Left forelimb (tissue), 1 donor: ENCODE measurements at places on chromosomes 11 and 22.

- no peak for DNase-seq
Measured at GRCh38 chr11:28105869-28106268, 2.1 kb downstream of the KIF18A start.

DNA sequence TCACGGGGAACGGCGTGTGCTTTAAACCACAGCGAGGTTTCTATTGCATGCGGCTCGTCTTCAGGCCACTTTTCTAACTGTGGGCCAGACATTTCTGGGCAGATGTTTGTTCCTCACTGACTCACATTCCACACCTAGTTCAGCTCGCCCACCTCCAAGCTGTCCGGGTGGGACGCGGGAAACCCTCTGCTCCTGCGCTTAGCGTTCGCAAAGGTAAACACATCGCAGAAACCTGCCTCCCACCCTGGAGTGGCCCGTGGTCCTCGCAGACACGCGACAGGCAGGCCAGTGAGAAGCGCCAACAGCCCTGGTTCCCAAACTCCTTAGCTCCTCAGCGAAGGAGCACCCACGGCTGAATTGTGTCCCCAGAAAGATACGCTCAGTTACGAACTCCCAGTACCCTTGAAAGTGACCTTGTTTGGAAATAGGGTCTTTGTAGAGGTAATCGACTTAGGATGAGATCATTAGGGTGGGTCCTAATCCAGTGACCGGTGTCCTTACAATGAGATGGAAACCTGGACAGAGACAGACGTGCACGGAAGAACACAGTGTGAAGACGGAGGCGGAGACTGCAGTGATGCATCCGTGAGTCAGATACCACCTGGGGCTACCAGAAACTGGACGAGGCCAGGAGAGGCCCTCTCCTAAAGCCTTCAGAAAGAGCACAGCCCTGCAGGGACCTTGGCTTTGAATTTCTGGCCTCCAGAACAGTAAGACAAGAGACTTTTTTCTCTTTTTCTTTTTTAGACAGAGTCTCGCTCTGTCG, 82.7 kb downstream of the CELSR1 start:
- no peak for DNase-seq

- DNase-seq, result no peak
Measured at GRCh38 chr11:4105916-4106315, 11.3 kb downstream of the RRM1 start.

- peak; percentile 12 for DNase-seq
Measured at GRCh38 chr11:129720994-129721393, 94.7 kb upstream of the TMEM45B start.

GRCh38 chr11:21630934-21631478, 561.9 kb upstream of the ANO5 start:
- DNase-seq, result no peak

DNA sequence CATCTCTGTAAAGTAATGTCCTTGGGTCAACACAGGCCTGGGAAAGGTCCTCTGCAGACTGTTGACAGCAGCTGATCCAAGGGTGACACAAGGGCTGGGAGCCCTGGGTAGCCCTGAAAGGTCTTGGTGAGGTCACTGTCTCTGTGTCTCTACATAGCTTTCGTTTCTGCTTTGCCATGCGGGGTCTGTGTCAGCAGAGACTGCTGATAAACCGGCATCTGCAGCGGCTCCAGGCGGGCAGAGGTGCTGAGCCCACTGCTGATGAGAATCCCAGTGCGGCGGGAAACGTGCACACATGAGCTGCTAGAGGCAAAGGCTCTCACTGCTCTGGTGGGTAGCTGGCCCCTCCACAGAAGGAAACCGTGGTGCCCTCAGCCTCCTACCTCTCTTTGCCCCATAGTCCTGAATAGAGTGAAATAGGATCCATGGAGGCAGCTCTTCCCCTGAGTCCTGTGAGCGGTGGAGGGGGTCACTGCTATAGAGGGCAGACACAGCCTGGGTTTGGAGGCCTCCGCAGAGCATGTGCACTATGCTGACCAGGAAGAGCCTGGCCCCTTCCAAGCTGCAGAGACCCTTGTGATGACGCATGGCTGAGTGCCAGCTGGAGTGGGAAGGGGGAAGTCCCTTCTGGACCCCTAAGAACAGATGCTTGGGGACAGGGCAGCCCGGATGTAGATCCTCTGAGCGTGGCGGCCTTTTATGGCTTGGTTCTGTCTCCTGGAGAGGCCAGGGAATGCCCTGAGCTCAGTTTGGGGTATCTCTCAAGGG, 17.8 kb upstream of the ST3GAL4 start:
- peak; percentile 57 for DNase-seq

DNA sequence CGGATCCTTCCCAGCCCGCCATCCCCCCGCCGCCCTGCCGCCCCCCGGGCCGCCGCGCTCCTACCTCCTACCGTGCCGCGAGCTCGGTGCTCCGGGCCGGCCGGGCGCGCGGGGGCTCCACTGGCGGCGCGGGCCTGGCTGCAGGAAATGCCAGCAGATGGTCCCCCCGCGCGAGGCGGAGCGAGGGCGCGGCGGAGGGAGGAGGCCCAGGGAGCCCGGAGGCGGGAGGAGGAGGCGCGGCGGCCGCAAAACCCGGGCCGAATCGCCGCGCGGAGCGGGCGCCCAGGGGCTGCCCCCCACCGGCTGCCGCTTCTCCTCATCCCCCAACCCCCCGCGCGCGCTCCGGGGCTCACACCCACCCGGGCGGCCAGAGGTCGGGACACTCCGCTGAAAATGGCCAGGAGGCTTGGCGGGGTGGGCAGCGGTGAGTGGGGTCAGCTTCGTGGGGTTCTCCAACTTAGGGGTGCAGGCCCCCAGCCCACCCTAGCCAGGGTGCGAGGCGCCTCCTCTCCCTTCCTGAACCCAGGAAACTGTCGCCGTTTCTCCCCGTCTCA, at the start of gene OSBPL5:
TSS of gene OSBPL5 (minus strand) at position 159 of the 554 bp plus-strand sequence. CDS start 36,162 bp downstream, outside the sequence.
- DNase-seq, result peak; percentile 81

- no peak for DNase-seq
Measured at GRCh38 chr22:22519591-22519990, 479 bp downstream of the ZNF280A start.

DNA sequence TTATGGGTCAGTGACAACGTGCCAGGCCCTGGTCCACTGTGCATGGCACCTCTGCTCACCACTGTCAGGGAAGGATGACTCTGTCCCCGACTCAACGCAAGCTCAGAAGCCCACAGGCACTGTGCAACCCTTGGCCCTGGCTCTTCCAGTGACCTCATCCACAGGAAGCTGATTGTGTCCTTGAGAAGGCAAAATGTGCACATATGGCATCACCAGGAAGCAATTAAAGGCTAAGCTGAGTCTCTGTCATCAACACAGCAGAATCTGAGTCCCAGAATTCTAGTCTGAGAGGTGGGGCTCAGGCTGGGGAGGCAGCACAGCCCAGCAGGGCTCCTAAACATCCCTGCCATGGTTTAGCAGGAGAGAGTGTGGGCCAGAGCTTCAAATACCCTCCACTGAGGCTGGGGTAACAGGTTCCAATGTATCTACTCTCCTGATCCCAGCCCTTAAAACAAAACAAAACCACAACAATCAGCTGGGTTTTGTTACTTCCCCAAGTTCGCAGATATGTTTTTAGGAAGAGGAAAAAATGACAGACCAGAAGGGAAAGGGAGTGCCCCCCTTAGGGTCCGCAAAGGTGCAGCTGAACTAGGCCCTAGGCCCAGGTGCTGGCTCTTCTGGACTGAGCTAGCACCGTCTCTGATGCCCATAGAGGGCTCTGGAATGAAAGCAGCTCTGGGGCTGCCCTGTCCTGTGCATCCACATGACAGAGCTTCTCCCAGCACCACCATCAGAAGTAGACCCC, 33.5 kb upstream of the GNAZ start:
- no peak for DNase-seq

DNA sequence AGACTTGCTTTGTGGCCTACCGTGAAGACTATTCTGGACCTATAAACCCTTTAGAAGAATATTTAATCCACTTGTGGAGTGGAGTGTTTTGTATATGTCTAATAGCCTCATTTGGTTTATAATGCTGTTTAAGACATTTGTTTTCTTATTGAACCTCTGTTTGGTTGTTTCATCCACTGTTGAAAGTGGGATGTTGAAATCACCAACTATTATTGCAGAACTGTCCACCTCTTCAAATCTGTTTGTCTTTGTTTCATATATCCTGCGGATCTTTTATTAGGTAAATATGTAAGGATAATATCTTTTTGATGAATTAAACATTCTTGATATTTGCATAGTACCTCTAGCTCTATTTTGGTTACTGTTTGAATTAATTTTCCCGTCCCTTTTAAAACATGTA, 49.1 kb downstream of the XKR3 start:
- DNase-seq, result no peak

DNA sequence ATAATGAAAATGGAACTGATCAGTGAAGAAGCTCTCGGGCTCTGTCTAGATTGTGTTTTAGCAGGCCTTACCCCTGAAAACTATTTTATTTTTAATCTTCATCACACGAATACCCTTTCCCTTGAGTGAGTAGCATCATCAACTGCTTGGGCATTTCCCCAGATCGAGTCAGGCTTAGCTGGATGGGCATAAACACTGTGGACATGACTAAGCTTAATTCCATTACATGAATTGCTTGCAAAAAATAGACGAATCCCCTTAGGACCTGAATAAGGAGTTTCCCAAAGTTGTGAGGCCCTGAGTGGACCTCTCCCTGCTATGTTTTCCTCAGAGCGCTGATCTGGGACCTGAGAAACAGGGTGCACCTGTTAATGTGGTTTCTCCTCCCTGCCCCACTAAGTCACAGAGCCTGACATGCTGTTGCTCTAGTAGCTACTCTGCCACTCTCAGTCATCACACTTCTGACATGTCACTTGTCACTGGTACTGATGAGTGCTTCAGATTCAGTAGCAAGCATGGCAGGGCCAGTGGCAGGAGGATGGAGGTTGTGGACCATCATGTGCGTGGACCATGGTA, 53.5 kb downstream of the ENDOD1 start:
- no peak for DNase-seq

DNA sequence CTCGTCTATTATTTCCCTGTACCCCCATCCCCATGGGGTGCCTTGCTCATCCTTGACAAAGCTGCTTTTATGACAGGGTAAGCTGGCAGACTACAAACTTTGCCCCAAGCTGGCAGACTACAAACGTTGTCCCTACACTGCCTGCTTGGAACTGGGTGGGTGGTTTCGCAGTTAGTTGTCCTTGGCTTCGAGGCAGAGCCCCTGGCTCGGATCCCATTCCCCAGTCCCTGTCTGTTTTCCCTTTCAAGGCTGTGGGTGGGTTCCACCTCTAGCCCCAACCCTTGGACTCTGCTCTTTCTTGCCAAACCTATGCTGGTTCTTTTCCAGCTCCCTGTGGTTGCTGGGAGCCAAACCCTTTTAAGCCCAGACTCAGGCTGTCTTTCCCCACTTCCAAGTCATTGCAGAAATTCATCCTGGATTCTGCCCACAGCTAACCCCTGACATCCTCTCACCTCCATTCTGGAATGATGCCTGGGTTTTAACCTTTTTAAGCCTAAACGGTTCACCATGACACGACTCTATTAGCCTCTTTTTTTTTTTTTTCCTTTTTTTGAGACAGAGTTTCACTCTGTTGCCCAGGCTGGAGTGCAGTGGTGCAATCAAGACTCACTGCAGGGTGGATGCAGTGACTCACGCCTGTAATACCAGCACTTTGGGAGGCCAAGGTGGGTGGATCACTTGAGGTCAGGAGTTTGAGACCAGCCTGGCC, 9.2 kb upstream of the RBM14 start:
- DNase-seq, result peak; percentile 74

DNA sequence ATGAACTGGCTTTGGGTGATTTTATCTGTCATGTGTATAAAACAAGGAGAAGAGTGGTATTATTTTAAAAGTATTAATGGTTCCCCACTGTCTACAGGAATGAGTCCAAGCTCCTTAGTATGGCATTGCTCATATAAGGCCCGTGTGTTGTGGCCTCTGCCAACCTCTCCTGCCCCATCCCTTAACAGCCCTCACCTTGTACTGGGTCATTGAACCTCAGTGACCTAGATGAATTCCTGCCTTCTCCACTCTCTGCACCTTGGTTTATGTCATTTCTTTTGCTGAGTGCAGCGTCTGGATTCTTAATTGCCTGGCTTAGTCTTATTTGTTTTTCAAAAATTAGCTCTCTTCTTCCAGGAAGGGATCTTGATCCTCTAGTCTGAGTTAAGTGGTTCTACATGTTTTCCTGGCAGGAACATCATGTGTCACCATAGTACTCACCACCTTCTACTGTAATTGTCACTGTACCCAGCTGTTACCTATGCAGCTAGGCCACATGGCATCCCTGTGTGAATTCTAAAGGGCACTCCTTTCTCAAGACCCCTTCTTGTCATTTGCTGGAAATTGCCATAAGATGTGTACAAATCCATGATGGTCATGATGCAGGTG, 36.2 kb upstream of the POGLUT3 start:
- DNase-seq, result no peak

- DNase-seq, result no peak
Measured at GRCh38 chr11:116263770-116264169, 509.0 kb downstream of the BUD13 start.

DNA sequence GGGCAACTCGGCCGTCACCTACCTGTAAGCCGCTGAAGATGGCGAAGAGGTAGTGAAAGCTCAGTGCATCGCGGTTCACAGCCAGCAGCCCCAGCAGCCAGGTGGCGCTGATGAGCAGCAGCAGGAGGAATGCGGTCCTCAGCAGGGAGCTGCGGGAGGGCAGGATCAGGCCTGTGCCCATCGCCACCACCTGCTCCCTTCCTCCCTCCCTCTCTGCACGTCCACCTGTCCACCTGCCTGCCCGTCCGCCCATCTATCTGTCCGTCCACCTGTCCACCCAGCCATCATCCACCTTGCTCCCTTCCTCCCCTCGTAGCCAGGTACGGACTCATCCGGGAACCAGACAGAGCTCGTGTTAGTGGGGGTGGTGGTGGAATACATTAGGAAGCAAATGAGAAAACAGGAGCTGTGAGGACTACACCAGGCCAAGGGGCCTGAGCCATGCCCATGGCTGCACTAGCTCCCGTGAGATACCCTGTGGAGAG, 32.2 kb downstream of the TRMU start:
- DNase-seq, result no peak

GRCh38 chr11:59158206-59159068, 13.5 kb upstream of the DTX4 start:
- DNase-seq, result no peak

DNA sequence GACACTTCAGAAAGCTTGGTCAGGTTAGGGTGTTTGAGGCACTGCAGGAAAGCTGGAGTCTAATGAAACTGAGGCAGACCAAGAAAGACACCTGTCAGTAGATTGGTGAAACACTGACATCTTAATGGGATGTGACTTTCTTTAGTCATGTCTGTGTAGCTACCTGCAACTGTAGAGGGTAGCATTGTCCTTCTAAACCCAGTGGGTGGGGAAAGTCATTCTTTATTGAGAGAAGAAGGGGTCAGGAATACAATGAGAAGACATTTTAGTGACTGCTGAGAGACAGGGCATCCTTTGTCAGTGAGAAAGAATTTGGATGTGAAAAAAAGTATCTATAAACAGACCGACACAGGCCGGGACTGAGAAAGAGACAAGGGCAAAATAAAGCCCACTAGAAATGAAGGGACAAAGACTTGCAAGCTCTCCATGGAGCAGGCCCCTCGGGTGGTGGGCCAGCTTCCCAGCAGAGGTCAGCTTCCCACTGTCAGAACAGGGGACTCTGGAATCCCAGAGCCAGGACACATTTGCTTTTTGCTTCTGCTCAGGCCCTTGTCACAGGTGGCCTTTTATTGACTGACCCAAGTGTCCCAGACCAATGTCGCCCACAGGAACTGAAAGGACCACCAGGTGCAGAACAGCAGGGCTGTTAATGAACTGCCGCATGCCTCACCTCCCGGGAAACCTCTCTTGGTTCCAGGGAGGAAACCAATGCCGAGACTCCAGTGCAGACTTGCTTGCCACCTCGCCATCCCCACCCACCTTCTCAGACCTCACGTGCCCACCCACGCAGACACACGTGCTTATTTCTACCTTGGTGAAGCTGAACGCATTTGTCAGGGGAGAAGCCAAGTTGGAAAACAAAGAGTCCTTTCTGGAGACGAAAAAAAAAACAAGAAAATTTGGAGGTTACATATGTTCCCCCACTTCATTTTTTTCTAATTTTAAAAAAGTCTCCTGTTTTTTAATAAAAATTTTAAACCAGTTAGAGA, 212.8 kb downstream of the TENM4 start:
- DNase-seq, result no peak
